Stimulated activated CD4-positive, alpha-beta T cell treated with anti-CD3 and anti-CD28 coated beads, Interleukin-1b, Interleukin-23, amount 100 ng/mL, for 1 hour (primary cell): ENCODE measurements at places on chromosomes 7 and 10.

DNA sequence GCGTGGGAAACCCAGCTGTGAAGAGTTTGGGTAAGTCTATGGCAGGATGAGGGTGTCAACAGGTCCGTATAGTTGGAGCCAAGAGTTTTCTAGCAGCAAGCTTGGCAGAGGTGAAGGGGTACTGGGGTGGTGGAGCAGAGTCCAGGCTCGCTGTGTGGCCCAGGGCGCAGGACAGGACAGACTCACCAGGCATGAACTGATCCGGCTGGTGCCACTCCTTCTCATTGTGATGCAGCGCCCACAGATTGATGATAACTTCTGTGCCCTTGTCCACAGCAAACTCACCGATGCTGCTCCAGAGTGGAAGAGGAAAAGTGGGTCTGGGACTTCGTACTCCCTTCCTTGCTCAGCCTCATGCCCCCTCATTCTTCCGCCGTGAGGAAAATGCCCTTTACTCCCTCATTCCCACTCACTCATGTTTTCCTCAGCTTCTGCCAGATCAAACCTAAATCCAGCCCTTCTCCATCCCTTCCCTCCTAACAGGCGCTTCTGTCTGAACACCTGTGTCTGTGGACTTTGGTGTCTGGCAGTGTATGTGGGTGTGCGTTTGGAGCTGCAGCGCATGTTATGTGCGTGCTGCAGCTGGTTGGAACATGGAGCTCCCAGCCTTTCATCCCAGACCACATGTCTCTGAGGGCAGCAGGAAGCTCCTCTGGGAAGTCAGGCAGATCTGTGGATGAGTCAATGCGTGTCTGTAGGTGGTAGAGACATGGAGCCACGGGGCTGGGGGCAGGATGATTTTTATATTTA lies 5.7 kb downstream of the CYP17A1 start:
- no peak for DNase-seq

DNA sequence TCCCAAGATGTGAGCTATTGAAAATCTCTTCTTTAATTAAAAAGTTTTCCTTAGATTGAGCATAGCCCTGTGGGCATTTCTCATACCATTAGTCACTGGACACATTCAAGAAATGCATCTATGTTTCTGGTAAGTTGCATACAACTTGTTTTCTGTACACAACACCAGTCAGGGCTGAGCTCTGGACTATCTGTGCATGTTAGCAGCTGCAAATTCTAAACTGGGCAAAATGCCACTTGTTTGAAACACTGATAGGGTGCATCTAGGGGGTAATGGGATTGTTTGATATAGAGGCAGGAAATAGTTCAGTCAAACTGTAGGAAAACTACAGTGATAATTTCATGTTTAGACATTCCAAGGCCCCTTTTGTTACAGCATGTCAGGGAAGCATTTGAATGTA lies 145.6 kb upstream of the NPY start:
- no peak for DNase-seq

GRCh38 chr7:25742316-25742715 lies 409.7 kb upstream of the NFE2L3 start:
- DNase-seq = no peak

DNA sequence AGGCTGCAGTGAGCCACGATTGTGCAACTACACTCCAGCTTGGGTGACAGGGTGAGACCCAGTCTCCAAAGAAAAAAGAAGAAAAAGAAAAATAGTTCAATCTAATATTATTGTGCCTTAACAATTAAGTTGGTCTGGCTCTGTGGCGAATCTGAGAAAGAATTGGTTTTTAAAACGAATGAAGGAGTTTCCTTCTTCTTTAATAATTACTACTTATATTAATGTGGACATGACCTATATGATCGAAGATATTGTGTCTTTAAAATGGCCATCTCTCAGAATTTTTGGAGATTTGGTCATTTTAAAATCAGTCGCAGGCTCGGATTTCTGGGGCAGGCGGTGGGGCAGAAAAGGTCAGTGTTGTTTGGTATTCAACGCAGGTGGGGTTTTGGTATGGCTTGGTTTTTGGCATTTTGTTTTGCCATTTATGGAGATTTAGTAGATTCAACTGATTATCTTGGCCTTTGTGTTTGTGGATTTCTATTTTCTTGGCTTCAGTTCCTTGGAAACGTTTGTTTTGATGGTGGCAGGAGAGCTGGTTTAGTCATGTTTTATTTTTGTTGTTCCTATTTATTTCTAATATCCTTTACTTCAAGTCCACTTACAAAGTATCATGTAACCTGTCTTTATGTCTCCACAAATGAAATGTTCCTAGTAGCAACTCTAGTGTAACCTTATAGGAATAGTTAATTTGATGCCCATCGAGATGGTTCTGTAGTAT lies 178.8 kb upstream of the MKLN1 start:
- no peak for DNase-seq

DNA sequence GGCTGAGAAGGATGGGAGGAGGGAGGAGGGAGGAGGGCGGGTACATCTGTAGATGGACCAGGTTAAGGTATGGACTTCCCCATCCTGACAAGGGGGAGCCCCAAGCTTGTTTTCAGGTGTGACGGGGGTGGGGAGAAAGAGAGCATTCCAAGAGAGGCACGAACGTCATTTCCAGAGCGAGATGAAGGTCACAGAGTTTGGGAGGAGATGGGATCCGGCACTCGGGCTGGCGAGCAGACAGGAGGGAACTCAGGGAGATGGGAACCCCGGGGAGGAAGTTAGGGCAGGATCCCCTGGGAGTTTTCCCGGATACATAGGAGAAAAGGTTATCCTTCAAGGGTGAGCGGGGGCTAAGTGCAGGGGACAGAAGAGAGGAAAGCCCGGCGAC lies 118.8 kb downstream of the CUX1 start:
- no peak for DNase-seq
